CD4-positive, alpha-beta T cell treated with Interleukin-2 at 100 ng/mL for 4 hours (primary cell): ENCODE measurements at places on chromosomes 11 and 22.

DNA sequence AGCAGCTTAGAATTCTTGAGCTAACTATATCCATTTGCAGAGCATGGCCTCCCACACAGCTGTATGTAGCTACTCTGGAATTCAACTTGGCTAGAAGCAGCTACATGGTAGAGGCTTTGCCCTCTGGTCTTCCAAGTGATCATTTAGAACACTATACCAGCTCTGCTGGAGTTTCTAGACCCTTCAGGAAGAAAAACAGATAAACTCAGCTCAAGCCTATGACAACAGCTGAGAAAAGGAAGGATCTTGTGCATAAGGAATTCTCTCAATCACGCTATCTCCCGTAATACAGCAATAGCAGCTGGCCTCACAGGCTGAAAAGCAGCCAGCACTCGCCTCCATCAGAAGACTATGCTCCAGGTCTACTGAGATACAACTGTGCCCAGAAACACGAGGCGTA is 50.6 kb upstream of the APOA1 start:
- DNase-seq: no peak

DNA sequence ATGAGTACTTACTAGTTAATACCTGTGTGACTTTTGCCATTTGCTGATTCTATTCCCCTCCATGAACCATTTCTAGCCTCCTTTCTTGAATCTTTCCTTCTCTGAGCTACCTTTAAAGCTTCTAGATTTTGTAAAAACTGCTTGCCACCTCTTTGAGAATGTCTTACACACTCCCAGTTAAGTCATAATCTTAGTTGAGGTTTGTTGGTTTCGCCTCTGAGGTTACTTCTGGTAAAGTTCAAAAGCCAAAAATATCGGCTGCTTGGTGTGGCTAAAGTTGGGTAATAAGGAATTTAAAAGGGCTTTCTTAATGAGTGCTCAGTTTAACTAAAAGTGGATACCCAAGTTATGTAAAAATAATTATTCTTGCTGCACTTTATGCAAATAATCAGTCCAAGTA is 10.4 kb upstream of the GLYAT start:
- DNase-seq: no peak

- DNase-seq: no peak
These were observed at the start of gene CALCA for GRCh38 chr11:14971865-14972580. CALCA (minus strand) TSS chr11:14972351; CDS start chr11:14971192, 1,159 bp downstream.

GRCh38 chr11:10358696-10359095 is 53.8 kb downstream of the ADM start:
- DNase-seq: no peak

GRCh38 chr22:46674906-46675305 is 54.7 kb downstream of the GRAMD4 start:
- no peak for DNase-seq

GRCh38 chr22:19510919-19511341 is 13.3 kb downstream of the CLDN5 start:
- DNase-seq: no peak

DNA sequence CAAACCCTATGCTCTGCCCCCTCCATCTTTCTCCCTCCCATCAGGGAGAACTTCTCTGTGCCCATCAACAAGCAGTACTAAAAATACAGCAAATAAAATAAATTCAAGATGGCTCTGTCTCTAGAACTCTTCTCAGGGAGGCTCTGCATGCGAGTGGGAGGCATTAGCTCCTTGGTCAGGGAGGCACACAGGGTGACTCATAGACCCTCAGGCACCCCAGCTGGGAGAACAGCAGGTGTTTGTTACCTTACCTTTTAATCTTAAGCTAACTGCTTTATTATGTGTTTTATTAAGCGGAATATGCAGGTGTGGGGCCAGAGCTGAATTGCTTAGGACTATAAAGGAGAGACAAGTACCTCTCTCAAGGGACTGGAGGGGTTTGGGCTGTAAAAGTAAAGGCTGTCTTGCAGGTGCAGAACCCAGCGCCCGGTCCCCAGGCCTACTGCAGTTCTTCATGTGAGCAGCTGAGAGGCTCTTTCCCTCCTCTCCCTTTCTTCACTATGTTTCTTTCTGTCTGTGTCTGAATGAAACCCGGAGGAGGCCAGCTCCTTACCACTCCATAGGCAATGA is 20.8 kb downstream of the CSNK2A3 start:
- DNase-seq: no peak

DNA sequence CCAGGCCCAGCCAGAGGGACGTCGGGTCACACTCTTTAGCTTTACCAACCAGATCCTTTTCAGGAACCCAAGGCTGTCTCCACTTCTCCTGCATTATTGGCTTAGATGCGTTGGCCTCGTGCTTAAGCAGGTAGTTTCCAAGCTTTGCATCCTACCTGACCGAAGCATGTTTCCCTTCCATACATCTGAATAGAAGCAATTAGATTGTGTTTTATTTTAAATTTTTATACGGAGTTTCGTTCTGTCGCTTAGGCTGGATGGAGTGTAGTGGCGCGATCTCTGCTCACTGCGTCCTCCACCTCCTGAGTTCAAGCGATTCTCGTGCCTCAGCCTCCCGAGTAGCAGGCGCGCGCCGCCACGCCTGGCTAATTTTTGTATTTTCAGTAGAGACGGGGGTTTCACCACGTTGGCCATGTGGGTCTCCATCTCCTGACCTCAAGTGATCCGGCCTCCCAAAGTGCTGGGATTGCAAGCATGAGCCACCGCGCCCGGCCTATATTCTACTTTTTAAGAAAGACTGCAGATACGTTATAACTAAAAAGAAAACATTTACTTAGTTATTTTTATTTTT is 677 bp downstream of the DYNC2H1 start:
- no peak for DNase-seq

DNA sequence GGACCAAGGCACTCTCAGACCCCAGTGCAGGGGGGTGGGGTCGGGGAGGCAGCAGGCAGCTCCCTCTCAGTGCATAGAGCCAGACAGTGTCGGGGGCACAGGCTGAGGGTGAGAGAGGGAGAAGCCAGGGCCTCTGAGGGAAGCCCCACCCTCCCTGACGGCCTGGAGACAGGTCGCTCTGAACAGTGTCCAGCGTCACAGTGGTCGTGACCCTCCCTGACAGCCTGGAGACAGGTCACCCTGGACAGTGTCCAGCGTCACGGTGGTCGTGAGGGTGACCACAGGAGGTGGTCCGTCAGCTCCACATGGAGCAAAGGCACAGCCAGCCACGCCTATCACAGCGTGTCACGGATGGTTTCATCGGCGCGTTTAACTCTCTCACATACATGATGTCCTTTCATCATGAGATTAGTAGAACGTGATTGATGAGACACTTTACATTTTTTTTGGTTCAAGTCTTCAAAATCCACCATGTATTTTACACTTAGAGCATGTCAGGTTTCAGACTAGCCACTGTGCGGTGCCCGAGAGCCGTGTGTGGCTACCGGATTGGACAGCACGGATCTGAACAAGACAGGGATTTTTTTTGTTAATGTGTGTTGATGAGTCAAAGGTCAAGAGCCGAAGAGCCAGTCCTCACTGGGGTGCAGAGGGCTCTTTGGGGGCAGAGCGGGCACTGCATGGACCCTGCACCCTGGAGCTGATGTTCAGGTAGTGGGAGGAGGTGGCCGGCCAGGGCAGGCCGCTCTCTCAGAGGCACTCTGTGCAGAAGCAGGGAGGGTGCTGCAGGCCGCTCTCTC is 23.9 kb upstream of the PANX2 start:
- DNase-seq: peak; percentile 4

DNA sequence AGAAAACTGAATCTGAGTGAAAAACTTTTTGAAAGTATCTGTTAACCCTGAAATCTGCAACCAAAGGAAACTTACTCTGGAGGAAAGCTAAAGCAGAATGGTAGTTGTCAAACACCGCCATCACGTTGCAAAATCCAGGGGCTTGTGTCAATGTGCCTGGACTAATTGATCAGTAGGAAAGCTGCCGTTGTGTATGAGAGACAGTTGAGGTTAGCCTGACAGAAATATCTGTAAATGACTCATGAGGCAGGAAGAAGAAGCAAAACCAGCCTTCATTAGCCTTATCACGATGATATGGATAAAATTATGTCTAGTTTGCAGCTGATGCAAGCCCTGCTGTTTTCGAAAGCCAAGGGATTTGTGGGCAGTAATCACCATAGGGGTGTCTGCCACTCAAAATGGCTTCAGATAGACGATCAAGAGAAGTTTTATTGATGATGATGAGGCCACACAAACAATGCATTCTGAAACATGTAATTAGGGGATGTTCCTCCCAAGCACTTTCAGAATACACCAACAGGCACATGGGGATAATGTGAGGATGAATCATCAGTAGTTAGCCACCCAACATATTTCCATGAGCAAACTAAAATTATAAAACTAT is 8.9 kb downstream of the SCGB1A1 start:
- peak; percentile 16 for DNase-seq

- DNase-seq: no peak
These were observed 74.6 kb downstream of the RAB30 start for GRCh38 chr11:82996966-82997606.

GRCh38 chr22:41799486-41800347 is 762 bp upstream of the CCDC134 start:
- no peak for DNase-seq

DNA sequence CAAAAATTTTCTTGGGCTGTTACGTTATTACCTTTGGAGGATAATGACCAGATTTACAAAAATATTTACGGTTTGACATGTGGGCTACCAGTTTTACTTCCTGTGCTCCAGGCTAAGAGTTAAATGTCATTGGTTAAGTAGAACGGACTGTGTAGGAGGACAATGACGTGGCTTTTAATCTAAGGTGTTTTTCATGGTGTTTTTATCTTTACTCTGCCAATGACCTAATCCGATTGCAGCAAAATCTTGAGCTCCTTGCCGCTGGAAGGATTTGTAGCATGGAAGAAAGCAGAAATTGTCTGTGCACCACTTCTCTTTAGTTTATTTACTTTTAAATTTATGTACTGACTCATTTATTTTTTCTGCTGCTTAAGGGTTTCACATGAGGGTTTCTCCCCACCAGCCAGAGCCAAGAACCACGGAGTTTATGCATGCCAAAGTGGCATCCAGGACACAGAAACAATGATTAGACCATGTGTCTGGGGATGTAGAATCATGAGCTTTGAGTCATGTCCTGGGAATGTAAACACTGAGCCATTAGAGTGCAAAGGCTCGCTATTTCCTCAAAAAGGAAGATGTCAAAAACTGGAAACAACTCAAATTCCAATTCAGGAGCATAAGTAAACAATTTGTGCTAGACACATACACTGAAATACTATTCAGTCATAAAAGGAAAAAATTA is 1.9 kb upstream of the CARD16 start:
- no peak for DNase-seq

DNA sequence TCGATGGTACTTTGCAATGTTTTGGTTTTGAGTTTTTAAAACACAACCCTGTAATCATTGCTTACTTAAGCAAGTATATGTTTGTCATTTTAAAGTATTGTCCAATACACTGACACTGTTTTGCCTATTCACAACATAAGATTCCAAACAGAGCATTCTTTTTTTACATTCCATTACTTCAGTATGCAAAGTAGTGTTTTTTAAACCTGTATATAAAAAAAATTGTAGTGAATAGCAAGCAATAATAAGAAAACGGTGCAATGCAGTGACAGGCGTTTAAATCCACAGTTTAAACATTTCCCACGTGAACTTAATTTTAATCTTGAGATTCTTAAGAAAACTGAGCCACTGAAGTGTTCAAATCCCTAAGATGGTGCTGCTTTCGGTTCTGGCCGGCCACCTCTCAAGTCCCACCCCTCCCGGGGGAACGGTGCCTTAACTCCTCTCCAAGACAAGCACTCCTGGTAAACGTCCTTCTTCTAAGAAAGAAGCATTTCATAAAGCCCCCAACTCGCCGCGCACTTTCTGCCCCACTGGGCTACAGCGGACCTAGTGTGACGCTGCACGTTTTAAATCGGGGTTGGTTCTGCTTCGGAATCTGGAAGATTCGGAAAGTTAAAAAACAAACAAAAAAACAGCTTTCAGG is 2.9 kb downstream of the PGR start:
- no peak for DNase-seq

- DNase-seq: no peak
These were observed 19.5 kb upstream of the NTM start for GRCh38 chr11:131350872-131351271.

GRCh38 chr11:64976651-64977050 is 4.7 kb upstream of the MAJIN start:
- no peak for DNase-seq

GRCh38 chr11:77449060-77449521 is 24.8 kb downstream of the PAK1 start:
- DNase-seq: no peak

DNA sequence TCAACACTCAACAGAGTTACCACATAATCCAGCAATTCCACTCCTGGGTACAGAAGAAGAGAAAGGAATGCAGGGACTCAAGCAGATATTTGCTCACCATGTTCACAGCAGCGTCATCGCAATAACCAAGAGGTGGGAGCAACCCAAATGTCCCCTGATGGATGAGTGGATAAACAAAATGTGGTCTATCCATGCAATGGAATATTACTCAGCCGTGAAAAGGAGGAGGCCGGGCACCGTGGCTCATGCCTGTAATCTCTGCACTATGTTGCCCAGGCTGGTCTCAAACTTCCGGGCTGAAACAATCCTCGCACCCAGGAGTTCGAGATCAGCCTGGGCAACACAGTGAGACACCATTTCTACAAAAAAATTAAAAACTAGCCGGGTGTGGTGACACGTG is 131.7 kb downstream of the CTTN start:
- DNase-seq: no peak

DNA sequence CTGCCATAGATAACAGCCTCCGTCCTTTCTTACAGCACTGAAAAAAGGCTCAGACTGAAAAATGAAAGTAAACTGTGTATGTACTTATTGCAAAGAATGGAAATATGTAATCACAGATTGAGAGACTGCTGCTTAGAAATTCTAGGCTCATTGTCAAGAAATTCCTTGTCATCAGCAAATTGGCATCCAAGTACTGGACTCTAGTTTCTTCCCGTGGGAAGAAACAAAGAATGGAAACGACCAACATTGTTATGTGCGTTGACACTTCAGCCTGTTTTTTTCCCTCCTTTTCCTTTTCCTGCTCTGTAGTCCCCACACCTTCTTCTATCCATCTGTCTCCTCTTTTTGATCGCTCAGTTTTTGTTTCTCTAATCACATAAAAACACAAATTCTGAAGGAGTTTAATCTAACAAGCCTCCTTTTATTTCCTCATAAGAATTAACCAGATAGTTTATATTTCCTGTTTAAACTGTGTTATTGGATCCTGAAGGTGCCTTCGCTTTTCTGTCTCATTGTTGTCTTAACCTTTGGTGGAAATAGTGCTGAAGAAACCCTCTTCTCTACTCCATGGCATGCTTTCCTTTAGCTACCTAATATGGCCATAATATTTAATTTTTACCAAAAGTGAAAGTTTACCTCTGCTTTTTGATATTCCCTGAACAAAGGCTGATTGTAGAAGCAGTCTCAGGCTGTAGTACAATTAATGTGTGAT is 20.0 kb upstream of the CASP12 start:
- peak; percentile 57 for DNase-seq
